ENCODE measurements at places on chromosomes 16 and 17. TPM values are rescaled to one million over a fixed set of nuclear protein-coding genes. Genes with fewer than 3 reads are reported as not detected.

DNA sequence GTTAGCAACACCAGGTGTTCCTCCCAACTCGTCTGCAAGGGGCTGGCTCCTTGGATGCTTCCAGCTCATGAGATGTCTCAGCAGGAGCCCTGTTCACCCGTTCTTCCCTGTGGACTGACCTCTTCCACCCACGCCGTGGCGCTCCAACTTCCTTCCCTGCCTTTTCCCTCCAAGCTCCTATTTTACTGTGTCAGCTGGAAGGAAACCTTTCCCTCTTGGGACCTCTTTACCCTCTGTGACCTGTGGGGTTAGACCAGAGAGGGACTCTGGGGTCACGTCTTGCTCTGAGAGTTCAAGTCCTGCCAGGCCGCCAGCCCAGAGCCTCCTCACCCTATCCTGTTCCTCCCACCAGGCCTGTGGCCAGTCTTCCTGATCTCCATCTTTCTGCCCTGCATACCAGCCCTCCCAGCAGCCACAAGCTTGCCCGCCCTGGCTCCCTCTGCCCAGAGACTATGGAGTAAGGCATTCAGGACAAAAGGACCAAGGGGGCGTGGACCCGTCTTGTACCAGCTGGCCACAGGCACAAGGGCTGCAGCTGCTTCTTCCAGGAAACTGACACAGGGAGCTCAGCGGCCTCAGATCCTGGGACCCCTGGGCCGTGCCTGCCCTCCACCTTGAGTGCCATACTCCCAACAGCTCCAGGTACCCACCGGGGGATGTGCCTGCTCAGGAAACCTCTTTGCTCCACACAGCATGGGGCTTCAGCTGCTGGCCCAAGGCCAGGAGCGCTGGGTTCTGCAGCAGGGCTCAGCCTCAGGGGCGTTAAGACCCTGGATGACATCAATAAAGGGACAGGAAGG is 3.0 kb downstream of the PAQR4 start:
- H3K4me1 ChIP-seq = peaks cover 27% of the 10 kb centered on the region
- no peak for DNase-seq
- H3K27ac ChIP-seq = no peak overlapping the region
- H3K4me3 ChIP-seq = no peak overlapping the region

DNA sequence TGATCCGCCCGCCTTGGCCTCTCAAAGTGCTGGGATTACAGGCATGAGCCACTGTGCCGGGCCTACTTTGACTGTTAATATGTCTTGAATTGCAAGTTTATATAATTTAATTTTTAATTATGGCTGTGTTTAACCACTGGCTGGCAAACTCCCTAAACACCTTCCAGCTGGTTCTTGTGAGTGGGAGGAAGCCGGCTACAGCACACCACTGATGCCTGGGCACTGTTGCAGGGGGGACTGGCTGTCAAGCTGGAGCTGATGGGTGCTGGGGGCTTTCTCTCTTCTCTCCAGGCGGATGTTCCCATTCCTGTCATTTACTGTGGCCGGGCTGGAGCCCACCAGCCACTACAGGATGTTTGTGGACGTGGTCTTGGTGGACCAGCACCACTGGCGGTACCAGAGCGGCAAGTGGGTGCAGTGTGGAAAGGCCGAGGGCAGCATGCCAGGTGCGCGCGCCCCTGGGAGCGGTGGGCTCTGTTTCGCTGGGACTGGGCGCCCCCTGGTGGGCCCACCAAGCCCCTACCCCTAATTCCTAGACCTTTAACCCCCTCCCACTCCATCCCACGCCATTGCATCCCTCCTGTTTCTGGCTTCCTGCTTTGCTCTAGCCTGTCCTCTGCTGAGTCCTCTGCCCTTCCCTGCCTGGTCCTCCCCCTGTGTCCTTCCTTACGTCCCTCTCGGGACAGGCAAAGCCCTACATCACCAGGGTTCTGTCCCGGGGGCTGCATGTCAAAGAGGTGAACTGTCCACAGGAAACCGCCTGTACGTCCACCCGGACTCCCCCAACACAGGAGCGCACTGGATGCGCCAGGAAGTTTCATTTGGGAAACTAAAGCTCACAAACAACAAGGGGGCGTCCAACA is 9.5 kb downstream of the TBX21 start:
- DNase-seq = no peak
- H3K27me3 ChIP-seq = no peaks in the 10 kb centered on the region
- H3K36me3 ChIP-seq = peaks cover 49% of the 10 kb centered on the region

- no peak for DNase-seq
- peaks cover 9% of the 10 kb centered on the region for H3K4me1 ChIP-seq
- H3K4me3 ChIP-seq = no peak overlapping the region
- no peaks in the 10 kb centered on the region for H3K36me3 ChIP-seq
Observed at GRCh38 chr17:50539762-50540559, 7.0 kb upstream of the SPATA20 start.

GRCh38 chr17:36503456-36504155 is 17.1 kb downstream of the ZNHIT3 start:
- no peak for DNase-seq
- H3K27ac ChIP-seq = no peak overlapping the region
- H3K27me3 ChIP-seq = no peaks in the 10 kb centered on the region
- peaks cover 4% of the 10 kb centered on the region for H3K4me1 ChIP-seq

Gene KRTAP4-4
- not detected for total RNA-seq

- peak; percentile 91 for DNase-seq
- H3K27ac ChIP-seq = peak overlapping the region; percentile 8
- peaks cover 14% of the 10 kb centered on the region for H3K27me3 ChIP-seq
- peaks cover 5% of the 10 kb centered on the region for H3K36me3 ChIP-seq
- H3K4me3 ChIP-seq = peak overlapping the region; percentile 78
Observed at GRCh38 chr16:66406534-66407221, 20.4 kb upstream of the BEAN1 start.

DNA sequence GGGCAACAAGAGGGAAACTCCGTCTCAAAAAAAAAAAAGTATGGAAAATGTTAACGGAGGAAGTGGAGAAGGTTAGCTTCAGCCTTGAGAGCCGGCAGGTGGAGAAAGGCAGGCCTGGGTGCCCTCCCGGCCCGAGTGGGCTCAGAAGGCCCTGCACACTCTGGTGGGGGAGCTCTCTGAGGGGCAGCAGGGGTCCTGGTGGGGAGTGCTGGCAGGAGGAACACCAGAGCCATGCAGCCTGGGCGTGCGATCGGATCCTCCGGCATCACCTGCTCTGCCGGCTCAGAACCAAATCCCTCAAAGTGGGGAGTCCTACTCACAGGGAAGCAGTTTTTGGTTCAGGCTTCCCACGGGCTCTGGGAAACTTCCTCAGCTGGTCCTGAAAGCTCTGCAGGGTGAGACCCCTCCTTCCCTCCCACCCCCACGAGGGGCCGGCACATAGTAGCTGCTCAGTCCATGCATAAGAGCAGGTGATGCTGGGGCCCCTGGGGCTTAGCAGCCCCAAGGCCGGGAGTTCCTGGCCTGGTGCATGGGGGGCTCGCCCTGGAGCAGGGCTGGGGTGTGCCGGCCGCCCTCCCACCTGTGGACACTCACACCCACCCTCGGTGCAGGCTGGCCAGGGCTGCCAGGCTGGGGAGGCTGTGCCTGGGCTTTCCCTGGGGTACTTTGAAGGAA is 1.2 kb downstream of the FN3K start:
- no peak for DNase-seq
- H3K27ac ChIP-seq = no peak overlapping the region
- H3K4me3 ChIP-seq = no peak overlapping the region
- peaks cover 6% of the 10 kb centered on the region for H3K27me3 ChIP-seq
- H3K36me3 ChIP-seq = peaks cover 31% of the 10 kb centered on the region

Gene HOXB4
- 7.8 TPM for total RNA-seq

Gene UBALD1
- total RNA-seq = 20.2 TPM

All from activated CD8-positive, alpha-beta memory T cell treated with anti-CD3 and anti-CD28 coated beads, Interleukin-2, amount 10 ng/mL, durations not matched to agents 7 days and 5 days (primary cell).